ENCODE measurements at places on chromosomes 11 and 22.

- DNase-seq, result no peak
Measured at GRCh38 chr11:69880041-69880825, 61.0 kb upstream of the FGF3 start.

GRCh38 chr11:57386178-57386940, 4.1 kb downstream of the PRG2 start:
- no peak for DNase-seq

DNA sequence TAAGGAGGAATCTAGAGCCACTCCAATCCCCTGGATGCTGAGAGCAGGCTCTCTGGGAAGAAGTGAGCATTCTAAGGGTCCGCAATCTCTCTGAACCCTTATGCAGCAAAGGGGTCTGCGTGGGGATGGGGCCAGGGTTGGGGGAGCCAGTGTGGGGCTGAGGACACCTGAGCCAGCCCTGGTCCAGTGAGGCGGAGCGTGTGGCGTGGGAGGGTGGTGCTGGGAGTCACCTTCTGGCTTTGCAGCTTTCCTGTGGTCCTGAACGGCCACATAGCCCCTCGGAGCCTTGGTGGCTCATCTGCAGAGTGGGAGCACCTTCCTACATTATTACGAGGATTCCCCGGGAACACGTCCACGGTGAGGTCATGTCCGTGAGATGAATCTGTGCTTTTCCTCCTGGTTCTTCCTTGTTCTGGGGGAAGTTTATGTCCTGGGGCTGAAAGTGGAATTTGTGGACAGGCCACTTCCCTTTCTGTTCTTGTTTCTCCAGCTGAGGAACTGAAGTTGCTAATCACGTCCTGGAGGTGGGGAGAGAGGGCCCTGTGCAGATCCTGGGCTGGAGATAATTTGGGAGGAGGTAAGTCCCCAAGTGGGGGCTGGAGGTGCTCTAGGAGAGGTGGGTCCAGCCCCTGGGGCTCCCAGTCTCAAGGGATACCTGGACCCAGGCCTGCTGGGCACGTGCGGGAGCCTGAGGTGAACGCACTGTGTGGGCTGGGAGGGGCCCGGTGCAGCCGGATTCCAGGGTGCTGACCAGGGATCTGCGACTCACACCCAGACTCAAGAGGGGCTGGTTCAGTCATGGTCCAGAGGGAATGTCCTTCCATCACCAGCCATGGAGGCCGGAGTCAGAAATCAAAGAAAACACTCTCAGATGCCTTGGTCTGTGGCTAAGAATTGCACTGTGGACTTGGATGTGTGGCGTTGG, 6.1 kb downstream of the MRGPRE start:
- no peak for DNase-seq

DNA sequence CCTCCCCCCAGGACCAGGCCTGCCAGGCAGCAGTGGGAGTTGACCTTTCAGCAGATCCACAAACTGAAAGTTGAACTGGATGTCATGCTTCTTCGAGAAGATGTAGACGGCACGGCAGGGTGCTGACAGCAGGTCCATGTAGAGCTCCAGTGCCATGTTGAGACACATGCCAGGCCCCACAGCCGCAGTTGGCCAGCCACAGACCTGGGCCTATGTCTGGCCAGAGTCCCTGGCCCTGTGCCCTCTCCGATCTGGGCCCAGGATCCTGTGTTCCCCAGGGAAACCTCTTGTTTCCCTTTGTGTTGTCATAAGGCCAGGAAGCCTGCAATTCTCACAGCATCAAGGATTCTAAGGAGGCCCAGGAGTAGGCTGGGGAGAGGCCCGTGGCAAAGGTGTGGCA, at the start of gene GSTT4:
TSS of gene GSTT4 (minus strand) at position 253 of the 400 bp plus-strand sequence. CDS start at position 156, 97 bp downstream.
- peak; percentile 31 for DNase-seq

DNA sequence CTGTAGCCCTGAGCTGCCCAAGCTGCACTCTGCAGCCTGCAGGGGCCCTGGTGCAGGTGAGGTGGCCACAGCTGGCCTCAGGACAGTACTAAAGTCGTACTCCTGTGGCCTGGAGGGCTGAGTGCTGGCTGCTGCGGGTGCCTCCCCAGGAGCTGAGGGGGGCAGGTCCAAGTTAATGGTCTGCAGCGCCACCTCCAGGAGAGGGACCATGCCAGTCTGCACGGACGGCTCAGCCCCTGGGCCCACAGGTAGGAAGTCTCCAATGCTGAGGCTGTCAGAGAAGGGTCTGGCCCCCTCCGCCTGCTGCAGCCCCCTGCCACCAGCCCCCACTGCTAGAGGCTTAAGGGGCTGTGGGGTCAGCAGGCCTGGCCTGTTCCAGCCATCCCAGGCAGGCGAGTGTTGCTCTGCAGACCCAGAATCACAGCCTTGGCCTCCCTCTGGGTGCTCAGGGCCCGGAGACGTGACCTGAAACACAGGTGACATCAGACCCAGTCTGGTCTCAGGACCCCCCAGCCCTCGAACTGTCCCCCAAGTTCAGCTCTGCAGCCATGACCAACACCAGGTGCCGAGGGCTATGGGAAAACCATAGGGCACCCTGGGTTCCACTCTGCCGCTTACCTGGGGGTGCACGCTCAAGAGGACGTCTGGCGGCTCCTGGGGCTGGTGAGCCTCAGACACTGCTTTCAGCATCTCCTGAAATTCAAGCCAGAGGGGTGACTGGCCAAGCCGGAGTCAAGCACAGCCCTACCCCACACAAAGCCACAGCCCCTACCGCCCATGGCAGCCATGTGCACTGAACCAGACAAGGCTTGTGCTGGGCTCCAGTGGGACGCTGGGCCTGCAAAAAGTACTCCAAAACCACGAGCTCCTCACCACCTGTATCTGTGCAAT, 20.8 kb downstream of the SELENOO start:
- no peak for DNase-seq

- DNase-seq, result peak; percentile 55
Measured at GRCh38 chr11:38169286-38169685, 1571.2 kb upstream of the RAG2 start.
